ENCODE measurements at places on chromosomes 4 and X.

DNA sequence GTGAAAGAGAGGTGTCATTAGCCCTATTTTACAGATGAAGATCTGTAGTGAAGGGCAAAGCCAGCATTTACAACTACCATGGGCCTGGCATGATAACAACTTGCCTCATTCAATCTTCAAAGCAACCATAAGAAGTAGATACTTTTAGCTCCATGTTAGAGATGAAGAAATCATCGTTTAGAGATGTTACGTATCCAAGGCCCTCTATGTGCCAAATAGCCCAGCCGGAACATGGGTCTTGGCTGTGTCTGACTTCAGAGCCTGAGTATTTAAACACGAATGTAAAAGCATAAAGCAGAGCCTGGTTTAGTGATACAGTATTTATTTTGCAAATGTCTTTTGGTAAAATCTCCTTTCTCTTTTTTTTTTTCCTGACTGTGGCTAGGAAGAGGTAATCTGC lies 197.1 kb downstream of the RASL11B start:
- no peaks in the 10 kb centered on the region for H3K36me3 ChIP-seq
- H3K4me3 ChIP-seq, result no peak overlapping the region
- peaks cover 5% of the 10 kb centered on the region for H3K4me1 ChIP-seq

GRCh38 chr4:373062-373839 lies 35.6 kb downstream of the ZNF141 start:
- DNase-seq, result no peak
- no peak overlapping the region for H3K27ac ChIP-seq
- no peaks in the 10 kb centered on the region for H3K4me1 ChIP-seq
- peaks cover 79% of the 10 kb centered on the region for H3K36me3 ChIP-seq

DNA sequence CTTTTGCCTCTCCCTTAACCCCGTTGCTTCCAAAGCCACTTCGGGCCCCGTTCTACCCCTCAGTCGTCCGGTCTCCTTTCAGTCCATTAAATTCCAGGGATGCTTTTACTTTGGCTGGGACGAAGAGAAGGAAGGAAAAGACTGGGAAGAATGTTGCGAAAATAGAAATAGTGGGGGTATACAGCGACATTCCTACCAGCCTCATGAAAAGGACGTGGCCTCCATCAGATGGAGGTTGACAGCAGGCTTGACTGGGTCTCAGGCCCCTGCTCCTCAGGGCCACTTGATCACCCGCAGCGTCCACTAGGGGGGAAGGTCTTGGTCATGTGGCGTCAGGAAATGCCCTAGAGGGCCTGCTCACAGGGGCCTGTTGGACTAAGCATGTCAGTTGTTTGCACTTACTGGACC lies 657 bp upstream of the ANKRD50 start:
- H3K4me1 ChIP-seq, result no peaks in the 10 kb centered on the region
- no peaks in the 10 kb centered on the region for H3K36me3 ChIP-seq
- no peaks in the 10 kb centered on the region for H3K27me3 ChIP-seq
- no peak overlapping the region for H3K4me3 ChIP-seq
- DNase-seq, result no peak

DNA sequence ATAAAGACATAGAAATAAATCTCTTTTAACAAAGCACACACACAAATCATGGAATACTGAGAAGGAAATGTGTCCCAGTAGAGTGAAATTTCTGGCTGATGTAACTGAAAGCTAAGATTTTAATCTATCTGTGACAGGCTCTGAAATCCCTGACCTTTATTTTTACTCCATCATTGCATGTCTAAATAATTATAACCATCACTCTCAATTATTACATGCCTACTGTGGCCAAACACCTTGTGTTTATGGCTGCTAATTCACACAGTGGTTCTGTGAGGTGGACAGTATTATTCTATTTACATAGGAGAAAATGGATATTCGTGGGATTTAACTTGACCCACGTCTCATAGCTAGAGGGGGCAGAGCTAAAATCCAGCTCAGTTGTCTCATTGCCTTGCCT lies 438.1 kb downstream of the TLL1 start:
- no peak overlapping the region for H3K27ac ChIP-seq
- H3K4me1 ChIP-seq, result no peaks in the 10 kb centered on the region
- DNase-seq, result no peak
- no peaks in the 10 kb centered on the region for H3K27me3 ChIP-seq
- H3K36me3 ChIP-seq, result no peaks in the 10 kb centered on the region

- H3K4me1 ChIP-seq, result no peaks in the 10 kb centered on the region
- no peaks in the 10 kb centered on the region for H3K27me3 ChIP-seq
- H3K36me3 ChIP-seq, result no peaks in the 10 kb centered on the region
- H3K27ac ChIP-seq, result no peak overlapping the region
- DNase-seq, result no peak
Observed at GRCh38 chr4:48295116-48295515, 25.5 kb upstream of the TEC start.

Measured in Karpas-422 (cell line).